Astrocyte (in vitro differentiated cells and primary cell): ENCODE measurements at places on chromosomes 12 and 14.
A peak's percentile ranks its signal among the peaks of the same experiment; 100 is the strongest.

- DNase-seq, result peak; percentile 55
Observed at GRCh38 chr12:75852143-75852542, 179.4 kb downstream of the PHLDA1 start.

DNA sequence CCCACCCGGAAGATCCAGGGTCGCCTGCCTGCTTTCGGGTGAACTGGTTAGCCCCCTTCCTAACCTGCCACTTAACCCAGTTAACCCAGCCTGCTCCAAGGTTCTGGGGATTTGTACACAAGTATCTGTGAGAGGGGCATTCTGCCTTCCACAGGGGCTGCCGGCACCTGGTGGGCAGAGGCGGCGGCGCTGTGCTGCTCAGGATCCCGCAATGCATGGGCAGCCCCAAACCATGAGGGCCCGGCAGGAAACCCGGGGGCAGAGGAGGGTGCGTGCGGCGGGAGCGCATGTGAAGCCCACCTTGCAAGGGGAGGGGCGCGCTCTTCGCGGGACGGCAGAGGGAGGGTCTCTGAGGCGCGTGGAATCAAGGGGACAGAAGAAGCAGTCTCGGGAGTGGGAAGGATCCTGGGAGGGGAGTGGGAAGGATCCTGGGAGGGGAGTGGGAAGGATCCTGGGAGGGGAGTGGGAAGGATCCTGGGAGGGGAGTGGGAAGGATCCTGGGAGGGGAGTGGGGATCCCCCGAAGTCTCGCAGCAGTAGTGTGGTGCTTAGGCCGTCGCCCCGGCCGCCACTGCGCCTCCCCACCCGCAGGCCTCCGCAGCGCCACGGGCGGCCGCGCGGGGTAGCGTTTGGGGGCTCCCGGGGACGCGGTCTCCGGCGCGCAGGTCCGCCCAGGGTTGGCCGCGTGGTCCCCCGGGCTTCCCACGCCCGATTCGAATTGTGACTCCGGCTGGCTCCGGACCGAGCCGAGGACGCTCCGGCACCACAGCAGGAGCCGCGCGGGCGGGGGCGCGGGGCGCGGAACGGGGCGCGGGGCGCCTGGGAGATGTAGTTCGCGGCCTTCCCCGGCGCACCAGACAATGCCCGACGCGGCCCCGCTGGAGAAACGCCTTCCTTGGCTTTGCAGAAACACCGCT is 4.9 kb upstream of the MTA1 start:
- peak; percentile 36 for DNase-seq

DNA sequence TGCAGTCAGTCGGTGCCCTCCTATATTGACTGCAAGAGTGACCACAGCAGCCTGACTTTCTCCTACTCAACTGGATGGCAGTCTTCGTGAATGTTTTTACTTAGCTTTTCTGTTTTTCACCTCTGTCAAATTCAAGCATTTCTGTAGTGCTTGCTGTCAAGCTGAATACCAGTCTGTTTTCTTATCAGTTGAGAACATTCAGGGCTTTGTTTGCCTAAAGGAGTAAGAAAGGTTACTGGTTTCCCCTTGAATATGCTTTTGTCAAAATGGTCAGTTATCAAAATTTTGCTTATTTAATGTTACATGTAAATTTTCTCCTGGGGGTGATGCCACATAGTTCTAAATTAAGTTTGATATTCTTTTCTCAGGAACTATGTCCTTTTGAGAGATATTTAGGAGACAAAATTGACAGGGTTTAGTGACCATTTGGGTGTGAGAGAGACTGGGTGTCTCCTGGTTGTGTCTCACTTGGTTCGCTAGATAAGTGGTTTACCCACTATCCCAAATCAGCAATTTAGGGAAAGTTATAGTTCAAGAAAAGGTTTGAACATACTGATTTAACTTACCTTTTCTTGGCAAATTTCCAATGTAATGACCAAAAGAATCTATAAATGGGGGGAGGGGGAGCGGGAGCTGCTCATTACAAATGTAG is 366.3 kb downstream of the TMTC2 start:
- no peak for DNase-seq

- DNase-seq, result no peak
Observed at GRCh38 chr14:105358140-105358846, 40.0 kb upstream of the TEX22 start.

DNA sequence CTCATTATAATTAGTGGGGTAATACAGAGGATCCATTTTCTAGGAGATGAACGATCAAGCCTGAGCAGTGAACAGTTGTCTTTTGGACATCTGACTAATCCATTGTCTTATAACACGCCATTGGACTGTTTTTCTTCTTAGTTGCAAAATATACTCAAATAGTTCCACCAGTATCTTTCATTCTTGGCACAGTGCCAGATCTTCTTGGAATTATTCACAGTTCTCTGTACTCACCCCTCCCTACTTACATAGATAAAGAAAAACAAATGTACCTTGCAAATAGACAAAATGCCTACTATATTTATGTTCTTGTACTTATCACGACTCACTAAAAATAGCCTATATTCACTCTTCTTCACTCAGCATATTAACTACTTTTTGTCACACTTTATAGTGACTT is 3.8 kb downstream of the CBLN3 start:
- DNase-seq, result peak; percentile 66
